ENCODE measurements at places on chromosomes 3 and 15.

- no peak for DNase-seq
These were observed 36.9 kb downstream of the RFTN1 start for GRCh38 chr3:16476636-16477035.

DNA sequence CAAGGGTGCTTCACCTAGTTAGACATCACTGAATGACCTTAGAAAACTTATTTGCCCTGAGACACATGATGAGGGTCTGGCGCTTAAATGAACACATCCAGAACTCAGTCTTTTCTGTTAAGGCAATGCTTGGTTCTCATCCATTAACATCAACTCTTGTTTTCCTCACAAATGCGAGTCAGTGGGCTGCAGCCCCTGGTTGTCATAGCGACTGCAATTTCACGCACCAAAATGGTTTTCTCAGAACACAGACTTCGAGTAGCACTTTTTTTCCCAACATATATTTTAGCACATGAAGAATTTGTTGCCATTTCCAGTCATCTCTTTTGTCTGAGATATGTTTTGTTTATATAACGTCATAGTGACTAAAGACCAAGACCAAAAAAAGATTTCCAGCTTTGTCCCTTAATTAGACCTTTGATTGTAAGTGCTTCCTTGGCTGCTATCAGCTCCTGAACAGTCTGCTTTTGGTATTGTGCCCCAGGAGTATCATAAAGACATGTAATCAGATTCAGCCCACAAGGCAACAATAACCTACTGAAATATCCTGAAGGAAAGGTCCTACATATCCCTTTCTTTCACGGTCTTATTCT lies 68.5 kb downstream of the GPR176 start:
- DNase-seq: no peak

- DNase-seq: no peak
These were observed 6.5 kb downstream of the SQOR start for GRCh38 chr15:45641374-45641781.

DNA sequence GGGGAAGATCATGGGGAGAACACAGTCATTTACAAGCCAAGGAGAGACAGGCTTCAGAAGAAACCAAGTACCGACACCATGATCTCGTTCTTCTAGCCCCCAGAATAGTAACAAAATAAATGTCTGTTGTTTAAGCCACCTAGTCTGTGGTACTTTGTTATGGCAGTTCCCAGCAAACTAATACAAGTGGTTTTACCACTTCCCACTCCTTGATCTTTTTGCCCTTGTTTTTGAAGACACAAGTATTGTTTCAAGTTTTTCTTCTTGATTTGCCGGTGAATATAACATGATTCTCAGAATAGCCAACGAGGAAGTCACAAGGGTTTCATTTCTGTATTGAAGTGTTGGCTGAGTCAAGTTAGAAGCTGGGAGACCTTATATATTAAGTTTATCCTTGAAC lies 220.3 kb downstream of the SOX2 start:
- no peak for DNase-seq

GRCh38 chr3:45497963-45498362 lies 96.6 kb upstream of the LIMD1 start:
- no peak for DNase-seq

- DNase-seq: no peak
These were observed 74.1 kb downstream of the LRTM1 start for GRCh38 chr3:54853573-54854404.

GRCh38 chr3:58989163-58989562 lies 60.7 kb downstream of the CFAP20DC start:
- no peak for DNase-seq

GRCh38 chr3:114508208-114508607 lies 214.4 kb downstream of the TIGIT start:
- DNase-seq: no peak

- DNase-seq: no peak
These were observed 571.8 kb downstream of the ZPLD1 start for GRCh38 chr3:103006526-103007183.

DNA sequence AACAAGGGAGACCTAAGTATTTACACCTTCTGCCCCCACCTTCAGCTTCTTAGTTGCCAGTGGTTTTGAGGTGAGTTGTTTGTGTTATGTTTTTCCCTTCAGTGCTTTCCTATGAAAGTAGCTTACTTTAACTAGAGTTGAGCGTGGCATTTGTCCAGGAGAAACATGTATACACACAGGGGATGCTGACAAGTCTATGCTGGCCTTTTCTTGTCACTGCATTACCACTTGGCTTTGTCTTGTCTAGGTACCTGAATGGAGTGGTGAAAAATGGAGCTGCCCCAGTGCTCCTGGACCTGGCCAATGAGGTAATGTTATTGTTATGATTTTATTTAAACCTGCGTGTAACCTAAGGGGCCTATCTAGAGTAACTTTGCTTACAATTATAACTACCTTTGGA lies 74.4 kb downstream of the CDIN1 start:
- DNase-seq: no peak

DNA sequence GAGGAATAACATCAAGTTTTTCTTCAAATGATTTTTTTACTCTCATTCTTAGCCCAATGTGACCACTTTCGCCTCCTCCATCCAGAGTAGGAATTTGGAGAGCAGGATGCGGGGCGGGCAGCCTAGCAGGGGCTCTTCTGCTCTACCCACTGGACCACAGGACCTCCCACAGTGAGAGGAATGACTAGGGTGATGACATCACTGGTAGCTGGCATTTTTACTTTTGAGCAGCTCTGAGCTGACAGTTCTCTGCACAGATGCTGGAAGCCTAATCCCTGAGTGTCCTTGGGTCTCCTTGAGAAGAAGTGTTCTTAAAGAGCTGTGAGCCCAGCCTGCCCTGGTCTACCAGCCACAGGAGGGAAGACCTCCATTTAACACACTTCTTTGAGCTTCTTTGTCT lies 1.4 kb upstream of the HCN4 start:
- DNase-seq: no peak

- no peak for DNase-seq
These were observed 1097.8 kb downstream of the NAALADL2 start for GRCh38 chr3:175956964-175957363.

- DNase-seq: no peak
These were observed 2.6 kb downstream of the SPG21 start for GRCh38 chr15:64987136-64987535.

GRCh38 chr3:87025661-87026645 lies 35.0 kb upstream of the VGLL3 start:
- DNase-seq: no peak

DNA sequence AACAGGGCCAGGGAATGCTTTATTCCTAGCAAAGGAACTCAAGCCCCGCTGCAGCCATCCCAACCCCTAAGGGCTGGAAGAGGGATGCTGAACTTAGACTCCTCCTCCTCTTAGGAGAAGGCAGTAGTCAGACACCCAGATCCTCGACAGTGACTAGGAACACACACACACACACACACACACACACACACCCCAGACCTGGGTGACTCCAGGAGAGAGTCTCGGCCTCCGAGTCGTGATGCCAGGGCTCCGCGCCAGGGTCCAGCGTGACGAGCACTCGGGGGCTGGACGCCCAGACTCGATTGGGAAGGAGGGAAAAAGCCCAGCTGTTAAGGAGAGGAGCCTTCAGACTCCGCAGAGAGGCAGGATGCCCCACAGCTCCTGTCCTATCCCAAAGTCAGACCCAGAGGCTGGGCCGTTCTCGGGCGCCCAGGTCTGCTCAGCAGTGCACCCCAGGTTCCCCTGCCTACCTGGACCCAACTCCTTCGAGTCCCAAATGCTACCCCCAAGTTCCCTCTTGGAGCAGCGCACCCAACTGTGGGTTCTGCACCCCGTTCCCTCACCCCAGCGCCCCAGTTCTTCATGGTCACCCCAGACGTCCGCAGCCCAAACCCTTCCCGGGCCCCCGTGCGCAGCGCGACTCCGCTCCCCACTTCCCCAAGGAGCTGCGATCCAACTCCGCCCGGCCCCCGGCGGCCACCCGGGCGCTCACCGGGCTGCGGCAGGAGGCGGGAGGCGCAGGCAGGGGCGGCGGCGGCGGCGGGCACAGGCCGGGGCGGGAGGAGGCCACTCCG lies 421 bp downstream of the BMF start:
- DNase-seq: no peak

DNA sequence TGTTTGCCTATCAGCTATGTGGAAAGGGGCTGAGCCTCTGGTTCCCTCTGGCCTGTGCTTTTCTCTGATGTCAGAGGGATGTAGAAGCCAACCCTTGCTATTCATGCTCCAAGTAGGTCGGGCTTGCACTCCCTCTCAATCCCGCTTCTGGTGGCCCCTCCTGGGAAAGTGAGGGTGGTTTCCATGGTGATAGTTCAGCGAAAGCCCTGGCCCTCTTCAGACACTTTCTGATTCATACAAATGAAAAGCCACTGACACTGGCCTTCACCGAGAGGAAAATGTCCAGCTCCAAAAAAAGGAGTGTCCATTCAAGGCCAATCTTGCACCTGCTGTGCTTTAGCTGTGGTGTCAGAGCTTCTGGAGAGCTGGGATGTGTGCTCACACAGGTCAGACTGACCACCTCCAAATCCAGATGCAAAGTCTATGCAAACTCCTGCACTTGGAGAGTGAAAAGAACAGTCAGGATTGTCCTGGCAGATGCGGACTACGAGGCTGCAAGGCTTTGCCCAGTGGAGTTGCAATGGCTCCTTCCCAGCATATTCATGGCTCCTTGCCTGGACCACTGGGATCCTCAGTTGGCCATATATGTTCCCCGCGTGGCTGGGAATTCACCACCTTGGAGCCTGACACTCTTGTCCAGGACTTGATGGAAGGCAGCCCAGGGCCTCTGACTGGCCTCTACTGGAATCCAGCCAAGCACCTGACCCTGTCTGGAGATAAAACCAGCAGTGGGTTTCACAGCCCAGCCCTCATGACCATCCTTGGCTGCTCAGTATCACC lies 96.6 kb downstream of the CEMIP start:
- DNase-seq: no peak

DNA sequence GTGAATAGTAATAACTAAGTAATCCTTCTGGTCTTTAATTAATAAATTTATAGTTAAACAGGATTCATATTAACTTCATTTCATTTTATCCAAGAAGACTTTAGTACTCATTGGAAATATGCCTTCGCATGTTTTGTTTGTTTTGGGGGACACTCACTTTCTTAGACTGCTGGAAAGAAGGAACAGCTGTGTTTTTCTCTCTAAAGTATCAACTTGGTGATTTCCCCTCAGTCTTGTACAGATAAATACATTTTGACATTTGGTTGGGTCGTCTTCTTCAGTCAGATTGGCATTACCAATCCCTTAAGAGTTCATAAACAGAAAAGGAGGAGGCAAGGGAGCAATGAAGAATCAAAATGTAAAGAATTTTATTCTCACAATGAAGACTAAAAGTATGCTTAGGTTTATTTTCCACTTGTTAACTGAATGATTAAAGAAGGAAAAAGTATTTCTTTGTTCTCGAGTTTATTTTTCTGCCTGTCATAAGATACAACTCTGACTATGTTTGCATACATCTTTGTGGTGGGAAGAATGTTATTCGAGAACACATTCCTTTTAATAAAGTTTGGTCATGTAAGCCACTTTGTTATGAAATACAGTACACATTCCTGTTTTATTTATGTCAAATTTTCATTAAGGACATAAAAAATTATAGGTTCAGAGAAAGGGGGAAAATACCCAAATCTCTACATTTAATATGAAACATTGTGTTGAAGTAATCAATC lies 140.2 kb downstream of the GMNC start:
- DNase-seq: no peak

- peak; percentile 23 for DNase-seq
These were observed 88.8 kb upstream of the ARHGEF3 start for GRCh38 chr3:56890448-56891091.

DNA sequence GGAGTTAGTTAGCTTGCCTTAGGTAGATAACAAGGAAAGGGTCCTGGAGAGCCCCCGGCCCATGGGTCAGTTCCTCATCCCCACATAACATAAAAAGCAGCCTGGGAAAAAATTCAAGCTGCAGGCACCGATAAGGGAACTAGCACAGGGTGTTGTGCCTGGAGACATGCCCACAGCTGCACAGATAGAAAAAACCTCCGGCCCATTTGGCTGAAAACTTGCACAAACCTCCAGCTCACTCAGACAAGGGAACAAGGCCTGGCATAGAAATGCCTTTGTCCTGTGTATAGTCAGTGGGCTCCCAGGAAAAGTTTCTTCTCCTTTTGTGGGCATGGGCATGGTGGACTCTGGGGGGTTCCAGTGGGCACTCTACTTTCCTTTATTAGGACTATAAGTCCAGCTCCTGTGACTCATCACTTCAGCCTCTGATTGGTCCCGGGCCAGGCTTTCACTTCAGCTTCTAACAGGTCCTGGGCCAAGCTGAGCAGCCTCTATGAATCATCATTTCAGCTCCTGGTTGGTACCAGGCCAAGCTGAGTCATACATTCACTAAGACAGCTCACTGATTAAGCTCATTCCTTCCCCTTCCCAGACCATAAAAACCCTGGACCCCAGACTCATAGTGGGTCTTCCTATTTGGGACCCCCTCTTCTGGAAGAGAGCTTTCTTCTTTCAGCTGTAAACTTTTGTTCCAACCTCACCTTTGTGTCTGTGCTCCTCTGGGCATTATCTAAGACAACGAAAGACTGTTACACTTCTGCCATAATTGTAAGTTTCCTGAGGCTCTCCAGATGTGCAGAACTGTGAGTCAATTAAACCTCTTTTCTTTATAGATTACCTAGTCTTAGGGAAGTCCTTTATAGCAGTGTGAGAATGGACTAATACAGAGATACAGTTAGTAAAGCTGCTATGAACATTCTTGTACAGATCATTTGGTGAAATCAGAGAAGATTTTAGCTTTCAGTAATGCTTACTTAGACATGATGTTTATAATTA lies 348.0 kb upstream of the DPPA4 start:
- DNase-seq: no peak

DNA sequence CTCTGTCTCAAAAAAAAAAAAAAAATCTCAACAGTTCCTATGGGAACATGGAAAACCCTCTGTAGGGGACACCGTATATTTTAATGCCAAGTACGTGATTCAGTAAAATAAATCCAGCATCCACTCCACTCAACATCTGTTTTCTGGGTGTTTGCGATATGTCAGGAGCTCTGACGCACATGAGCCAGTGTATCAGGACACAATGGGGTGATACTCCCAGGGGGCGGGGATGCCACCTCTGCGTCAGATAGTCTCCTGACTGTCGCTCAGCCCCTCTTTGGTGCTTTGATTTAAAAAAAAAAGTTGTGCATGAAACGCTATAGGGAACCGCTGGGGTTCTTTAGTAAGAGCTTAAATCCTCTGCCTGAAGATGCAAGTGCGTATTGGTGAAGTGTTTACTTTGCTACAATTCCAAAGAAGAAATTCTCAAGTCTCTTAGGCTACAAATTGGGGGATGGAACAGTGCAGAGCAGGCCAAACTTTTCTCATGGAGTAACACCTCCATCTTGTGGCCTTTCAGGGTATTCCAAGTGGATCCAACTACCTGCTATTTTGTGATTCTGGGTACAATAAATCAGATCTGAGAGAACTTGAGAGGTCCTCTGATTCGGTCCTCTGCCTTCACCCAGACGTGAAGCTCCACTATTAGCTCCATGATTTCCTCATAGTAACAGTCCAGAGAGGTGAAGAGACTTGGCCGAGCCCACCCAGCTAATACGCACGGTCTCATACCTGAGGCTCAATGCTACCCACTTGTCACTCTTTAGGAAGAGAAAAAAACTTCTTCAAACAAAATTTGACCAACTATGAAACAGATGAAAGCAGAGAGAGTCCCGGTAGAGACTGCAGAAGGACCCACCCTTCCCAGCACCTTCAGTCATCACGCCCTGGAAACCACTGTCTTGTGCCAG lies 9.3 kb upstream of the NR2E3 start:
- no peak for DNase-seq

GRCh38 chr3:102165367-102165766 lies 269.4 kb upstream of the ZPLD1 start:
- DNase-seq: no peak

Measured in effector CD4-positive, alpha-beta T cell (primary cell).